ENCODE measurements at places on chromosomes 5 and 9.

DNA sequence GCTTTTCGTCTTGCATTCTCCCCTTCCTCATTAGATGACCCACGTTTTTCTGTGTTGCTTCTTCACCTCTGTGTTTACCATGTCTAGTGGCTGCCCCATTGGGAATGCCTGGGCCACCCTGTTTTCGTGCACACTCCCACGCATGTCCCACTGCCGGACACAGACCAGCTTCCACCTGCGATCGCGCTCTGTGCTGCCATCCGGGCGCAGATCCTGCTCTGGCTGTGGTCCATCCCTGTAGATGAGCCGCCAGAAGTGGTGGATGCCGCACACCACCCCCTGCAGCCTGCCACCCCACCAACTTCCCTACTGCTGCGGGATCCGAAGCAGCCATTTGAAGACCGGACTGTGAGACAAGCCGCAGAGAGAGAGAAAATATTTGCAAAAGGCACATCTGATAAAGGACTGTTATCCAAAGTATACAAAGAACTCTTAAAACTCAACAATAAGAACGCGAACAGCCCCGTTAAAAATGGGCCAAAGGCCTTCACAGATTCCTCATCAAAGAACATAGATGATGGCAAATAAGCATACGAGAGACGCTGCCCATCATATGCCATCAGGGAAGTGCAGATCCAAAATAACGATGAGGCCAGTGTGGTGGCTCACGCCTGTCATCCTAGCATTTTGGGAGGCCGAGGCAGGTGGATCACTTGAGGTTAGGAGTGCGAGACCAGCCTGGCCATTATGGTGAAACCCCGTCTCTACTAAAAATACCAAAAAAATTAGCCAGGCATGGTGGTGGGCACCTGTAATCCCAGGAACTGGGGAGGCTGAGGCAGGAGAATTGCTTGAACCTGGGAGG is 163.7 kb downstream of the COL23A1 start:
- DNase-seq, result no peak

DNA sequence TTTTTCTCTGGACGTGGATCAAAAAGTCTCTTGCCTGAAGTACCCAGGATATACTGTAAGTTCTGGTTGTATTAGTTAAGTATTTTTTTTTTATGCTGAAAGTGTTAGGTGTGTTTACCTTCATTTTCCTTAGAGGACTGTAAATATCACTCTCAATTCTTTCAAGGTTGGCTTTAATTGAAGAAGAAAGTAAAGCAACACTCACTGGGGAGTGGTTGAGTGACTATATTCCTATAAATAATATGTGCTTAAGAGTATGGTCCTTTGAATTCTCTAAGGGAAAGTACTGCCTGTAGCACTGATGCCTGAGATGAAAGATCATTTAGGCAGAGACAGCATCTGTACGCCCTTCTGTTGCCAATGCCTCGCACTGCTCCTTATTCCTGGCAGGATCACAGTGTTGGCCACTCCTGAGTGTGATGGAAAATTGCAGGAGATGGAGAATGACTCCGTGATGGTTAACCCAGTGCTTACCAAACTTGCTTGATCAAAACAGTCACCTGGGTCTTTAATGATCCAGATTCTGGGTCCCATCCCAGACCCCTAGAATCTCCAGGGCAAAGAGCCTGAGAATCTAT is 182.0 kb upstream of the MPDZ start:
- no peak for DNase-seq

DNA sequence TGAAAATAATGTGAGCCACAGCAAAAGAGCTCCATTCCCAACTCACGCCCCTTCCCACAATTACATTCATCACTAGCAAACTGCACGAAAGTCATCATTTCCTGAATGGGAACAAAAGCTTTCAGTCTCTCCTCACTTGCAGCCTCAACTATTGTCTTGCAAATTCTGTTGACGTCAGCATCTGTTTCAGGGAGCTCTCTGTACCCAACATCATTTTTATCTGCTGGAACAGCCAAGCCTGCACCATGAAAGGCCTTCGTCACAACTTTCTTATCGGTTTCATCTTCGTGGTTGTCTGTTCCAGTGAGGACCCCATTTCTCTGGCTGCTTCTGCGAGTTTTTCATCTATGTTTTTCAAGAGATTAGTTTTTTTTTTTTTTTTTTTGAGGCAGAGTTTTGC is 14.3 kb upstream of the RNF130 start:
- DNase-seq, result no peak

GRCh38 chr5:158434749-158435148 is 575.8 kb upstream of the CLINT1 start:
- no peak for DNase-seq

GRCh38 chr9:125861405-125862058 is 114.4 kb downstream of the PBX3 start:
- DNase-seq, result no peak

GRCh38 chr5:170552621-170553115 is 48.8 kb downstream of the KCNIP1 start:
- DNase-seq, result peak; percentile 70

DNA sequence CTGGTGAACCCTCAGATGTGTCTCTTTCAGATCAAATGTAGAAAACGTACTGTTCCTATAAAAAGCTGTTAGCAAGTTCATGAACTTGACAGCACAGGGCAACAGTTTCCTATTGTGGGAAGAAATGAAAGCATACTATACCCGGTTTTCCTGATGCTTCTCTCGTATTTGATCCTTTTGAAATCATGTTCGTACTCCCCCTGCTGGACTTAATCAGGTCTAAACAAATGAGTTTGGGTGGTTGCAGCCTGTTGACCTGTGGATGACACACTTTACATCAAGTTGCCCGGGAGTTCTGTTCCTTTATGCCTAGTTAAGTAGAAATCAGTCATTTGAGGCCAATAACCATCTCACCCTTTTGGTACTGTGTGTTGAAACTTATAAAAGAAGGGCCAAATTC is 1992.3 kb downstream of the MAT2B start:
- peak; percentile 3 for DNase-seq

DNA sequence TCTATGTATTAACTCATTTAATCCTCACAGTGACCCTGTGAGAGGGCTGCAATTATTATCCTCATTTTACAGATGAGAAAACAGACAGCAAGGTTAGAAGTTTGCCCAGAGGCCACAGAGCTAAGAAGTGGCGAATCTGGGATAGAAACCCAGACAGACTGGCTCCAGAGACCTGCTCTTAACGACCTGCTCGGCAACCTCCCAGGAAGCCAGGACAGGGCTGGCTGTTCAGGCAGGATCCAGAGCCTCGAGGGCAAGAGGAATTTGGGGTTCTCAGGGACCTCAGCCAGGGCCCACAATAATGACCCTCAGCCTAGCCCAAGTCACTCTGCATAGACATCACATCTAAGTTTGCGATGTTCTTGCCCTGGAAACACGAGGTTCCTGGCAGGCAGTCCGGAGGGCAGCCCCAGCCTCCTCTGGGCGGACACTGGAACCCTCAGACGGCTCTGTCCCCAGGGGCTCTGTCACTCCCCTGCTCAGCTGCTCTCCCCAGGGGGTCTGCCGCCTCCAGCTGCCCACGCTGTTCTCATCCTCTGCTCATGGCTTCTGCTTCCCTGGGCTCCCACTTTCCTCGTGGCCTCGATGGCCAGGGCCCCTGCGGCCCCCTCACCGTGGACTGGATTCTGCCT is 138.5 kb upstream of the ERCC6L2 start:
- DNase-seq, result no peak

DNA sequence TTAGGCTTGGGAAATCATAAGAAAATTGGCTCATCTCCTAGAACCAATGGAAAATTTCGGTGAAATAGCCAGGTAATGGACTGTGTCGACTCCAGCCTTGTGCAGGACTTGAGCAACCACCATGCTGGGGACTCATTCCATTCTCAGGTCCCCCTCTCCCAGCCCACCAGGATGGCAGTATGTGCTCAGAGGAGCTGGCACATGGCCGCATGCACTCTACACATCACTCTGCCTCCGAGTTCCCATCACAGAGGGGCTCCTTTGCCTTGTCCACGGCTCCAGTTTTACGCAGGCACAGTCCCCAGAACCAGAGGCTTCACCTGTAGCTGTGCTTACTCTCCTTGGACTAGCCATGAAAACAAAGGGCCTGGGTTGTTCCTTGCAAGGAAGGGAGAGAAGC is 149.3 kb downstream of the PAX5 start:
- no peak for DNase-seq

DNA sequence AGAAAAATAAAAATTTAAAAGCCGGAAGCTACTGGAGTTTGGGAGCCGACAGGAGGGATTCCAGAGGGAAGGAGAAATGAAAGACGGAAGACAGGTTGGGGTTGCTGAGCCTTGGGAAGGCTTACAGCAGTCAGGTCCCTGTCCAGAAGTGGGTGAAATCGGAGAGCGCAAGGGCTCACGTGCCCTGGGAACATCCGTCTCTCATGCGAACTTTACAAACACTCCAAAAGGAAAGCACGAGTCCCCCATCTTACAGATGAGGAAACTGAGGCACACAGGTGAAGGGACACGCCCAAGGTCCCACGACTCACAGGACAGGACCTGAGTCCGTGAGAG is 347 bp upstream of the OLFML2A start:
- DNase-seq, result no peak

GRCh38 chr9:76626141-76626540 is 138.1 kb upstream of the PCA3 start:
- no peak for DNase-seq

GRCh38 chr5:143649937-143650621 is 161.9 kb upstream of the HMHB1 start:
- no peak for DNase-seq

DNA sequence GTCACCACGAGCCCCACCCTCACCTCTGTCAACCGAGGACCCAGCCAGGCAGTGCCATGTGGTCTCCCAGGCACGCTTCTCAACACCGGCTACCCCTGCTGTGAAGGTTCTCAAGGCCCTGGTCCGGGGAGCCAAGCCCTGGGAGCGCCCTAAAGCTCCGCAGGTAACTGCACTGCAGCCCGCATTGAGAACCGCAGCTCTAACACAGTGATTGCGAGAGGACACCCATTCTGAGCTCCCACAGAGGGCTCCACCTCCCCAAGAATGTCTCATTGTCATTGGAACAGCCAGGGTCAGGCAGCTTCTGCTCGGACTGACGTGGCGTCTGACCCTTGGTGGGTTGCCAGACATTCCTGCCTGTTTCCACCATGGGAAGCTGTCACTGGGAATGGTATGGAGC is 88.3 kb downstream of the ANKRD33B start:
- DNase-seq, result no peak

DNA sequence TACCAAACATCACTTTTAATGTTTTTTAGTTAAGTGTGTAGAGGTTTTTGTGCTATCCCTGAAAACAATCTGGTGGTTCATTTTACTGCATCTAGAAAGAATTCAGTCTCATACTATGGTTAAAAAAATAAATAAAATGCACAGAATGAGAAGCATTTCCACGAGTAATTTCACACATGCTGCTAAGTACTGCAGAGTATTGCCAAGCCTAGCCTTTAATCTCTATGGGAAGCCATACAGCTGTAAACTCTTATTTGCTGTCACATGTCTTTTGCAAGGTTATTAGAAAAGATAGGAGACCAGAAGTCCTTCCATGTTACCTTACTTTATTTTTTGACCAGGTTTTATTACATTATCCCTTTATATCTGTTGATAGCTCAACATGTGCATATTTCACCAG is 37.6 kb upstream of the MAN2A1 start:
- no peak for DNase-seq

DNA sequence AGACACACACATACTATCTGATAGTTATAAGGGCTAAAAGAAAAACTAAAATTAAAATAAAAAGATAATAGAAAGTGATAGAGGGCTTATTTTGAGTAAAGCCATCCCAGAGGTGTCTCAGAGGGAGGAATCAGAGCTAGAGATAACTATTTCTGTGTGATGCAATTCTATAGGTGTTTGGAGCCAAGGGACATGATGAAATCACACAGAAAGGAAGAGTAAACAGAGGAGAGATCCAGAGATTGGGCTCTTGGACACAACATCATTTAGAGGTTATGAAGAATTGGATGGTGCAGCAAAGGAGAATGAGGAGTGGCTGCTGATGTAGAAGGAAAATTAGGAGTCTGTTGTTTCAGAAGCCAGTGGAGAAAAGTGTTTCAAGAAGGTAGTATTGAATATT is 393.5 kb downstream of the DIRAS2 start:
- no peak for DNase-seq

DNA sequence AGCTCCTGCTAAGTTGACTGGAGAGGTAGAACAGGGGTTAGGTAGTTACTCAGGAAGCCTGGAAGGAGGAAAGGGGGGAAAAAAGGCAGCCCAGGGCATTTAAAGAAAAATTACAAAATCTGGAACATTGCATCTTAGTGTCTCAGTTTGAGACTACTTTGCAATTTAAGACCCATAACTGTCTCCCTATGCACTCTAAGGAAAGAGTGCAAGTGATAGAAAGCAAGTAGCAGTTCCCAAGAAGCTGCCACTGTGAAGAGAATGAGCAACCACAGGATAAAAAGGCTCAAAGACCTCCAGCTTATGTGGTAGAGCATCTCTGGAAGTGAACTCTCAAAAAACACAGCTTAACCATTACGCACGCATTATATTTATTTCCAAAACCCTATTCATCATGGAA is 141.8 kb downstream of the SLCO4C1 start:
- no peak for DNase-seq

Data from mucosa of descending colon (tissue), 3 donors.